ENCODE measurements at places on chromosomes 4 and X.

GRCh38 chrX:17046478-17047097, 100.1 kb downstream of the REPS2 start:
- DNase-seq = no peak

- DNase-seq = no peak
These were observed 201.4 kb downstream of the SPOCK3 start for GRCh38 chr4:167032871-167033270.

DNA sequence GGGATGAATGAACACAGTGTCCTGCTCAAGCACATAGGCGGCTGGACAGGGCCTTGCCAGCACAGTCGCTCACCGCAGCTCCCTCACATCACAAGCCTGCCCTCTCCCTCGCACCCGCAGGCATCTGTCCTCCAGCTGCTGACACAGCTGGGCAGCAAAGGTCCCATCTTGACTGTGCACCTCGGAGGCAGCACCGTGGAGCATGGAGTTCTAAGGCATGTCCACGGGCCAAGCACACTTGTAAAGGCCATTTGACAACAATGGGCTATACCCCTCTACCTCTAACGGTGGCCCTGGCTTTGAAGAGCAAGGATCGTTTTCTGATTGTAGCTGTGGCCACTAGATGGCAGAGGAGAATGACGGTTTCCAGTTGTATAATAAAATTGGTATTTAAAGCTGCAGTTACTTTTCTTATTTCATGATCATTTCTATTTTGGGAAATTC, 53.8 kb downstream of the APLN start:
- no peak for DNase-seq

DNA sequence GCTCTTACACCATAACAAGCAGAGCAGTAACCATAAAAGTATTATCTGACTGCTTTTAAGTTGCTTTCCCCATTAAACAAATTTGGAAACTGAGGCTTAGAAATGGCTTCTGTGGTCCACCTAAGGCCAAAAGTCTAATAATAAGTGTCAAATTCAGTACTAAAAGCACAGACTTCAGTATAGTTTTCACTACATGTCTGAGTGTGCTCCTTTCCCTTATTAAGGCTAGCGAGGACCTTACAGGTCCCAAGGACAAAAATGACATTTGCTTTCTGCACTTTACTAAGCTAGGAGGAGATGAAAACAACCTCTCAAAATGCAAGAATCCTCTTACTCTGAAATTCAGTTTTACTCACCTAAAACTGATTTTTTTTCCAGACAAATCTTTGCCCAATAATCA, 127.2 kb downstream of the ENOX2 start:
- no peak for DNase-seq

DNA sequence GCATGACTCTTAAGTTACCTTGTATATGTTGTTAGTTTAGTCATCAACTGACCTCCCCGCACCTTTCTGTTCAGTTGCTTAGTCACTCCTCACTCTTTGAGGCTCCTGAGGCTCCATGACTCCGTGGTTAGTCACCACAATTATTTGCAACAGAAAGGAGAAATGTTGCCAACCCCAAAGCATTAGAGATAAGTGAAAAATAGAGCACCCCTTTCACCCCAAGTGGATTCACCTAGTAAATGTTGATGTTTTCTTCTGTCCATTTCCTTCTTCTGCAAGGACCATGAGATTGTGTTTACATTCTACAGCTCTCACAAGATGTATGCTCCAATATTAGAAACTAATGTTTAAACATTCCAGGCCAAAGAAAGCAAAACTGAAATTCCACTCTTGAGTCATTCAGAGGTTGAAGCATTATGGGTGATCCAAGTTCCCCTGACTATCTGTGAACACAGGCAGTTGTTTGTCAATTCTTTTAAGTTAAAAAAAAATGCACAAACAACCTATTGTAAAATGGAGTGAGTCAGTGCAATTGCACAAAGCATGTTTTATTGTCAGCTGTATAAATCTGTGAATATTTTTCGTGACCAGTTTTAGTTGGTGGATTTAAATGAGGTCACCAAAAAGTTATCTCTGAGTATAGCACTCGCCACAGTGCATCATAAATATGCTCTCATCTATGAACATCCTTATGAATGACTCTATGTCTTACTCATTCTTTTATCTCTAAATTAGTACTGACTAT, 552.4 kb upstream of the MAGEB2 start:
- DNase-seq = no peak

- no peak for DNase-seq
These were observed 89.2 kb downstream of the DACH2 start for GRCh38 chrX:86237482-86237881.

DNA sequence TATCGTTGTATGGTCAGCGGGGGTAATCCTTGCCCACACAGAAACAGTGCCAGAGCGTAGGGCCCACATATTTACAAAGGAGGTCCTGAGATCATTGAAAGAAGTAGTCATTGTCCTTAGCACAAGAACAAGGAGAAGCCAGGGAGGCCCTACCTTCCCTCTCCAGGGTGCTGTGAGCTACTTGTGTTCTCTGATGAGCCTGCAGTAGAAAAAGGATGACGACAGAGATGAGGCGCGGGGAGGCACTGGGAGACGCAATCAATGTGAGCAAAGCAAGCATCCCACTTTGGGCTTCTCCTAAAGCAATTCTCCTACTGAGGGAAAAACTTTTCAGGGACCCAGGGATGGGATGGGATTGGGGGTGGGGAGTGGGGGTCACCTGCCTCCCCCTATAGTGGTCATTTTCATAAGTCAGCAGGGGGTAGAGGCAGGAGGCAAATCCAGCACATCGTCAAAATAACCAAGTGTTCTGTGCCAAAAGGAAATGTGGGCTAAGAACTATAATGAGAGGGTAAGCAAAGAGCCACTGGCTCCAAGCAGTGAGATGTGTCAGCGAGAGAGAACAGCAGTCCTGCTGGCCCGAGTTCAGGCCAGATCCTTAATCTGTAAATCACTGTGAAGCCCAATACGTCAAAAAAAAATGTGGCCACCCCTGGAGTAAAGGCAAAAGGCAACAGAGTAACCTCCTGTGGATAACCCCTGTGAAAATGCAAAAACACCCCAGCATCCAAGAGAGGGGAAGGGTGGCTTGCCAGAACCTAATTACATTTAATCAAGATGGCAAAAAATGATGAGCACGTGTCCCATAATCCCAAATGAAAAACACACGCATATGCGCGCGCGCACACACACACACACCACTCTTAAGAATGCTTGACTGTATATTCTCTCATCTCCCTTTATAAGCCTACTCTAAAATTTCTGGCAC, 136.6 kb upstream of the HHIP start:
- DNase-seq = no peak

- DNase-seq = no peak
These were observed 38.2 kb downstream of the METTL14 start for GRCh38 chr4:118723369-118723768.

DNA sequence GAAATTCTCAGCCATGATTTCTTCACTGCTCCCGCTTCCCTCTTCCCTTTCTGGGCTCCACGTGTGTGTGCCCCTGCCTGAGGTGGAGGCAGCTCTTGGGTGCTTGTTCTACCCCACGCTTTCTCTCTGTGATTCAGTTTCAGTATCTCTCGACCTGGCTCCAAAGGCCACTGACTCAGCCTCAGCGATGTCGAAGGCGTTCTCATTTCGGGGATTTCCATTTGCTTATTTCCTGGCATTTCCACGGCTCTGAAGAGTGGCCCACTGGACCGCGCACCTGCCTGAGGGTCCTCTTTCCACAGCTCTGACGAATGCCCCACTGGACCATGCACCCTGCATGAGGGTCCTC, 52.4 kb downstream of the GAK start:
- DNase-seq = no peak

DNA sequence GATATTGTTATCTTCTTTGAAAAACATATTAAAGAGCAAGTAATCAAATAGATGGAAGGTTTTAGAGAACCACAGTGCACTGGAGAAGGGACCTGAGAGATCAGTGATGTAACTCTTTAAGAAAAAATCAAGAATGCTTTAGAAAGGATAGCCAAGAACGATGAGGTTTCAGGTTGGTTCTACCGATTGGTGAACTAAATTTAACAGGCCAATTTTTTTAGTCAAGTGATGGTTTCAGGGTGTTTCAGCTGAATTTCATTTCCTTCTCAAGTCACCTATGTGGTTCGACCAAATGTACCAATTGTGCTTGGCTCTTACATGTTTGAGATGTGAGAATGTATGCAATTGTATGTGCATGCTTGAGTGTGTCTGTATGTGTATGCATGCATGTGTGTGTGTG, 26.5 kb downstream of the HS3ST1 start:
- no peak for DNase-seq

DNA sequence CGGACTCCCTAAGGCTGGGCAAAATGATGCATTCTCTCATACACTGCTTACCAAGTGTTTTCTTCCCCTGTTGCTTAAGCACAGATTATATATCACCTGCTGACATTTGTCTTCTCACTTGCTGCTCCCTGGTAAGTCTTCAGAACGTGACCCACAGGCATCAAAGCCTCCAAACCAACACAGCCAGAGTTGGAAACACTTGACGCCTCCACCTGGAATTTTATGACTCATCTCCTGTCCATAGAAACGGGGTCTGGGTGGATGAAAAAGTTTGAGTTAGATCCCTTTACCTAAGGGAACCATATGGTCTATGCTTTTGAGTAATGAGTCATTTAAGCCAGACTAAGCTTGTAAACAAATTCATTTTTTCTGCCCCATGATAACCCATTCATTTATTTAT, 251.6 kb downstream of the USP46 start:
- no peak for DNase-seq

- DNase-seq = no peak
These were observed 26.4 kb downstream of the NIPAL1 start for GRCh38 chr4:48042979-48043461.

- no peak for DNase-seq
These were observed 24.0 kb downstream of the DOCK11 start for GRCh38 chrX:118519411-118520215.

- DNase-seq = no peak
These were observed 65.7 kb downstream of the IRF2 start for GRCh38 chr4:184408684-184409081.

- DNase-seq = no peak
These were observed 316.2 kb downstream of the UNC5C start for GRCh38 chr4:95232358-95233156.

GRCh38 chr4:128684016-128684415, 125.5 kb upstream of the JADE1 start:
- DNase-seq = no peak

GRCh38 chr4:94341481-94342370, 910 bp downstream of the HPGDS start:
- DNase-seq = no peak

DNA sequence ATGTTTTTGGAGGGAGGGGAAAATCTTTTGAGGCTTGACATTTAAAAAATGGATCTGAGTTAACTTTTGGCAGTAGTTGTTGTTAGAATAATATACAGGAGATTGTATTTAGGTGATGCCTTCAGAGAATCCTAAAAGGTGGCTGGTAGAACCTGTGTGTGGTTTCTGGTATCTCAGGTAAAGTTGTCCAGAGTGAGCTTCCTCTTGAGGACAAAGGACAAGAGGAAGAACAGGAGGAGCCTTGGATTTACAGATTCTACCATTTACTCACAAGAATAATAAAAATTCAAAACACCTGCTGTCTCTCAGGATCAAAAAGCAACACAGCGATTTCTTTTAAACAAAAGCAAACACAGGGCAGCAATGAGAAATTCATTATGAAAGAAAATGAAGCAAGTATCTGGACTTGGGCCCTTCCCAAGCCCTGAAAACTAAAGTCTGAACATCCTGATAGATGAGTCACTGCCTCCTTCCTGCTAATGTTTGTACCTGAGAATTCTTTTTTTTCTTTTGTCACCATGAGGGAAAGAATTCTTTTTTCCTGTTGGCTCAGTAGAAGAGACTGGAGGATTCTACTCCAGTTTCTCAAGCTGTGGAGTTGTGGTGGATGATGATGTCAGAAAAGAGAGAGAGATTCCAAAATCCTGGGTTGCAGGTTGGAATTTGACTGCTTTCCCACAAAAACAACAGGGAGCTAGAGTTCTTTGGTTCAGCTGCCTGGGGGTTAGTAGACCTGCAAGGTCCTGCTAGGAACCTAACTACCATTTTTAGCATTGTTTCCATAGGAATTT, 31.5 kb upstream of the RAPGEF2 start:
- no peak for DNase-seq

GRCh38 chrX:51955200-51955599, 61.8 kb downstream of the MAGED1 start:
- DNase-seq = no peak

- no peak for DNase-seq
These were observed 2.8 kb upstream of the PARM1 start for GRCh38 chr4:74930162-74930561.

DNA sequence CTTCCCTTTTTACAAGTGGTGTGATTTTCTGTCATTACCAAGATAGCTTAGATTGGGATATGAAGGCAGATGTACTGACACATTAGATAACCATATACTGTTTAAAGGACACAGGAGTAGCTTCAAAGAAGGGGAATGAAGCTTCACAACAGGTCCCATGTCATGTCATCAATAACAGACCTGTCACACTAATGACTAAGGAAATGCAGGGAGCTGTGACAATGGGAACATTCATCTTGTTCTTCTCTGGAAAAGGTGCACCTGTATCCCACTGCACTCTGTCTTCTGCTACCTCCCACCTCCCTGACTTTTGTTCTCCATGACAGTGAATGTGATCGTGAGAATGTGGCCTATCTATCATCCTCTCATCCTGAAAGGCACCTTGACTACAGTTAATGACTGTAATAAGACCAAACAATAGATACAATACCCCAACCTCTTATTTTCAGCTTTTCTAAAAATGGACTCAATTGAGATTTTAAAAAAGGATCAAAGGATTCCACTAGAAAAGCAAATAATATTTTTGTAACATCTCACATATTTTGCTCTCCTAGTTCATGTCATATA, 472.5 kb downstream of the STPG2 start:
- no peak for DNase-seq

DNA sequence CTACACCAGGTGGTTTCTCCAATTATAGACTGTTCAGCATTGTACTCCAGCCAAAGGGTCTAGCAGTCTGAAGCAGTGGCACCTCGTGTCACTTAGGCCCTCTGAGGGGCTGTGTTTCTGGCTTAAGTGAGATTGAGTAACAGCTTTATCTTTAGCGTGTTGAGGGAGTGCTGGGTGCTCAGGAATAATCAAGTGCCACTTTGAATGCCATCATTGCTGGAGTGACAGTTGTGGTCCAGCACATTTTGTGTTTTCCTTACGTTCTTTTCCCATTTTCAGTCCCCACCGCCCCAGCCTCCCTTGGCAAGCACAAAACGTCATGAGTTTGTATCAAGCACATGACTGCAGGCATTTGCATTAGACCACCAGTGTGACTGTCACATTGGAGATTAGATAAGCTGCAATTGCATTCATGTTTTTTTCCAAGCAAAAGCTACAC, 58.7 kb downstream of the FNIP2 start:
- DNase-seq = no peak

- no peak for DNase-seq
These were observed 10.2 kb downstream of the RGS12 start for GRCh38 chr4:3302786-3303564.
